Fibroblast of skin of left quadriceps (primary cell): ENCODE measurements at places on chromosomes 13 and 19.

DNA sequence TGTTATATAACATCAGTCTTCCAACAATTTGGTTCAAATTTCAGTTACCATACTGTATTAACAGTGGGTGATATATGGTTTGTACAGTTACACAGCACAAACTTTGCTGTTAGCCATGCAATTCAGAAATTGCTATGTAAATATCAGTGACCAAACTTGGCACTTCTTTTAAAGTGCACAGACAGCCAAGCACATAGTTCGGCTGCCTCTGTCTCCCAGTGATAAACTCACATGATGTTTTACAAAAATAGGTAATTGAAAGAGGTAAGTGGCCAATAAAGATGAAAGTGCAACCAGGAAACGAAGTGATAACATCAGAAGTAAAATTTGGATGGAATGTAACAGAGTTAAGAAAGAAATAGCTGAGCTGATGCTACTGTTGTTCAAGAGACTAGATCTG is 143.9 kb downstream of the PCDH9 start:
- no peak for DNase-seq

- no peak for DNase-seq
Measured at GRCh38 chr19:17159466-17160393, 55.4 kb upstream of the USE1 start.

DNA sequence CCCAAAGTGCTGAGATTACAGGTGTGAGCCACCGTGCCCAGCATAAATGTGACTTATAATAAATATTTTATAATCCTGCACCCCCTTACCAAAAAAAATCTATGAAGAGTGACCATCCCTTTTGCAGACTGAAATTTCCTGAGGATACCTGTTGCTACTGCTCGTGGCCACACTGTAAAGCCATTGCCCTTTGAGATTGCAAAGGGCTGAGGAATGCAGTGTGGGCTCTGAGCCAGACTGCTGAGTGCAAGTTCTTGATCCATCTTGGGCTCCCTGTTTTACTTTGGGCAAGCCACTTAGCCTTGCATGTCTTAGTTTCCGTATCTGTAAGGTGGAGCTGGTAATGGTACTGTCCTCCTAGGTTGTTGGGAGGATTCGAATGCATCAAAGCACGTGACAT is 23.4 kb downstream of the SIPA1L3 start:
- no peak for DNase-seq

- no peak for DNase-seq
Measured at GRCh38 chr19:2600914-2601870, 101.3 kb downstream of the GNG7 start.

- no peak for DNase-seq
Measured at GRCh38 chr19:21698215-21698614, 69.2 kb downstream of the ZNF100 start.

DNA sequence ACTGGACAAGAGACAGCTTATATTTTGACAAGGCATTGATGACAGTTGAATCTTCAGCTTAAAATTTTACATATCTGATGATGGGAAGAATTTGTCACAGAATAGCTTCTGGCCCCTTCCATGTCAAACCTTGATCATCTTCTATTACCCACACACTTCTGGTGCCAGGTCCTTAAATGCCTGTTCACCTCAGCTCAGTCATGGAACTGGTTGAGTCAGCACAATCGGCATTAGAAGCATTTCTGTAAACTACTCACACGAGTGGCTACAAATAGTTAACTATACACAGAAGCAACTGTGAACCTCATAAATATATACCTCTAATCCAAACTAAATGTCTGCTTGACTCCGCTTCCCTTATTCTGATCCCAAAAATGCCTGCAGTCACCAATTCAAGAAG is 161.2 kb downstream of the FOXO1 start:
- no peak for DNase-seq

DNA sequence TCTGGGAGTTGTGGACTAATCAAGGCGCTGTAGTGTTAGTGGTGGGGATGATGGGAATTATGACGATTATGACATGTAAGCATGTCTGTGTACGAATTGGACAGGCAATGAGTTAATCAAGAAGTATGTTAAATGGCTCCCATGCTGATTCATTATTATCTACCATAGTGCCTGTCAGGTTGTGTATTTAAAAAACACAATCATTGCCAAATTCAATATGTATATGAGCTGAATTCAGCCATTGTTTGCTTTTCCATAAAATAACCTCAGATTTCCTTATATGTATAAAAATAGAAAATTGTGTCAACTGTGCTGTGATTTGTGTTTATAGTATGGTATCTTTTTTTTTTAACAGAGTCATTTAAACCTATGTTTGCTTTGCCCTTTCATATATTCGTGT is 37.1 kb downstream of the PCCA start:
- no peak for DNase-seq

- DNase-seq, result no peak
Measured at GRCh38 chr13:46535002-46535401, 18.0 kb upstream of the LRCH1 start.

DNA sequence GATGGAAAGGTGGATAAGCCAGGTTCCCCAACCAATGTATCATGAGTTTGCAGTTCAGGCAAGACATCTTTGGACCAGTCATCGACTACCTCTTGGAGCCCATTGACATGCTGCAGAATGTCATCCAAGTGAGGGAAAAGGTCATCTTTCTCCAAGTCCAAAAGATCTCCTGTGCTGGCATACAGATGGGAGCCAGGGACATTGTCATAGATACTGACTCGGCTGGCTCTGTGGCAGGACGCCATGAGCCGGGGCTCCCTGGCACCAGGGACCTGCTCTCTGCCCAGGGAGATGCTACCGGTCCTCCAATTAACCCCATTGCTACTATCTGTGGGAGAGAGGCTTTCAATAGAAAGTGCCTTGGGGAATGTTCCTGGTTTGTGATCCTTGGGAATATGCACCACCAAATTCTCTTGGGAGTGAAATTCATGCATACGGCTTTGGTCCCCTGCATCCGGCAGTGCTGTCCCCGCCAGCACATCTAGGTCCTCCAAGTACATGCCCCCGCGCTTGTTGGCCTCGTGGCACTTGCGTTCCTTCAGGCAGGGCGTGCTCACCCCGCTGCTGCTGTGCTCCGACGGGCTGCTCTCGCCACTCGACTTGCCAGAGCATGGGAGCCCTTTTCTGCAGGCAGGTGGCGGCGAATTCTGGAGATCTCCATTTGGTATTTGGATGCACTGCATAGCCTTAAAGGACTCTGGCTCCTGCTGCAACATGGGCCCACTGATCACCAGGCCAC is 113.0 kb downstream of the KL start:
- no peak for DNase-seq

- DNase-seq, result no peak
Measured at GRCh38 chr19:16308081-16308480, 16.5 kb upstream of the KLF2 start.

DNA sequence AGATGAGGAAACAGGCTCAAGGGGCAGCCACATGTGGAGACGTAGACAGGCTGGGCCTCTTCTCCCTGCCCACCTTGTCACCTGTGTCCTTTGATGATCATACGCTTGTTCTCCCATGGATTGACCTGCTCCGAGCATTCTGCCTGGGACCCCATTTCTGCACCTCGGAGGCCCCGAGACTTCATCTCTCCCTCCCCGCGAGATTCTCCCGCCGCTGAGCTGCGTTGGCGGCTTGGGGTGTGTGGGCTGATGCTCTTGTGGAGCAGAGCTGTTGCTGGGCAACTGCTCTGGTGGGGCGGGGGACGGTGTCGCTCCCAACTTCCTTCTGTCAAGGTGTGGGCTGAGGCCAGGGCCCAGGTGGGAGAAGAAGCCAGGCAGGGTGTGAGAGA is 22.1 kb downstream of the MAST3 start:
- no peak for DNase-seq

DNA sequence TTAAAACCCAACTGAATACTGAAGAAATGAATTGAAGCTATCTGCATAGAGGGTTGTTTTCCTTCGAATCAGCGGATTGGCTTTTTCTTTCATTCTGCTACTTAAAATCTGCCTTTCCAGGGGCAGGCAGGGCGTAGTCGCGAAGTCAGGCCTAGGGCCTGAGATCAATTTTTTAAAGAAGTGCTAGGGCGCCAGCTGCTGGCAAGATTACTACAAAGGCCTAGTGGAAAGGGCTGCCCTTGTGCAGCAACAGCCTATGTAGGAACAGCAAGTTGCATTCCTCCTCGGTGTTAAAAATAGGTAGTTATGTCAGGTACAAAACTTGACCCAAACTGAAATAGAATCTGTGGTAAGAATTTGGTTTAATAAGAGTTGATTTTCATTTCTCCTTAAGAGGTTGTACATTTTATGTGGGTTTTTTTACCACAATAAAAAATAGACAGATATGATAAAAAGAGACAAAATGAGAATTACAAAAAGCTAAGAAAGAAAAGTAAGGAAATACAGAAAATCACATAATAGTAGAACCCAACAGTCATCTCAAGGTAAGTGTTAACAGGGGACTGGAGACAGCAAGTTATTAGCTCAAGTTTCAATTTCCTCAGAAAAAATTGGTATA is 9.5 kb upstream of the URAD start:
- DNase-seq, result no peak

DNA sequence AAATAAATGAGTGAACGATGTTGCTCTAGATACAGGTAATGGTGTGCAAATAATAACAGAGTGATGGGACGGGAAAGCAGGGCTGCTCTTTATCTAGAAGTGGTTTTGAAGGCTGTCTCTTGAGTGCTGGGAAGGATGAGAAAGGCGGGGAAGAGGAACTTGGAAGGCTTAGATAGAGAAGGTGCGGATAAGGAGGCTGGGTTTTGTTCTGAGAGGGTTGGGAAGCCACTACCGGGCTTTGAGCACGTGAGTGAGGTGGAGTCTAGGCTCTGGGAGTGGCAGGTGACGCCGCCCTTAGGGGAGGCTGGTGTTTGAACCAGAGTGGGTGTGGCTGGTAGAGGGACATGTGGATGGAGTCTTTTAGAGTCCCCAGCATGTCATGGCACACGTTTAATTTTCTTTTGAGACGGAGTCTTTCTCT is 811 bp downstream of the ARMC6 start:
- no peak for DNase-seq

GRCh38 chr19:19152668-19153384 is 14.5 kb upstream of the TMEM161A start:
- DNase-seq, result no peak

- DNase-seq, result no peak
Measured at GRCh38 chr13:78841358-78841963, 182.5 kb upstream of the OBI1 start.

GRCh38 chr19:46925548-46925950 is 64.8 kb downstream of the ARHGAP35 start:
- no peak for DNase-seq

- DNase-seq, result no peak
Measured at GRCh38 chr13:96397807-96398206, 307.9 kb downstream of the HS6ST3 start.

- DNase-seq, result no peak
Measured at GRCh38 chr19:19460761-19461265, 54.5 kb downstream of the TSSK6 start.

DNA sequence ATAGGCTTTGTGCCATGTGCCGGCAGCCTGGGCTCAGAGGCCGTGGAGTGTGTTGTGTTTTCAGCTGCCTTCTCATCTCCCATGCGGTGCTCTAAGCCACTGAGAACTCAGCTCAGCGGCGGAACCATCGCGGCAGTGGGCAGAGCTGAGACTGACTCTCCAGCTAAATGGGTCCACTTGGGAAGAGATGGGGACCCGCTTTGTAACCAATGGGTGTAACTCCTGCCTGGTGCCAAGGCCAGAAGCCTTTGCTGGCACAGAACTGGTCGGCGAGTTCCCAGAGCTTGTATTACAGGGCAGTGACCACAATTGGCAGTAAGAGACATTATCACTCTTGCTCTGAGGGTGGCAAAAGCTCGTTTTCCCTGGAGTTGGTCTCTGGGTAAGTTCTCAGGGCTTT is 183.0 kb downstream of the STK24 start:
- DNase-seq, result no peak

DNA sequence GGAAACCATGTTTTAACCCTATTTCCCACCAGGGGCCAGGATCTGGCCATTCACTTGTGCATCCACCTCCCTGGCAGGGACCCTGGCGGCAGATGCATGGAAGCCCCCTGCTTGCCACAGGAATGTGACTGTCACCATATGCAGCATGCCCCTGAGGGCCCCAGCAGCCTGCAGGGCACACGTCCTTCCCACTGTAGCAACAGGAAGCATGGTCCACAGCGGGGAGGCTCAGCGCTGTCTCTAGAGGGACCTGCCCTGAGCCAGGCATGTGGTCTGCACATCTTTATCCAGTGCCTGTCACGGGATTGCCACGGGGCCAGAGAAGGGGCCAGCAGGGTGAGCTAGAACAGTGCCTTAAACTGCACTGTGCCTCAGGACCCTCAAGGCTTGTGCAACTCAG is 34.9 kb upstream of the MCF2L start:
- DNase-seq, result no peak

GRCh38 chr13:59197397-59197796 is 966.3 kb downstream of the DIAPH3 start:
- DNase-seq, result no peak

DNA sequence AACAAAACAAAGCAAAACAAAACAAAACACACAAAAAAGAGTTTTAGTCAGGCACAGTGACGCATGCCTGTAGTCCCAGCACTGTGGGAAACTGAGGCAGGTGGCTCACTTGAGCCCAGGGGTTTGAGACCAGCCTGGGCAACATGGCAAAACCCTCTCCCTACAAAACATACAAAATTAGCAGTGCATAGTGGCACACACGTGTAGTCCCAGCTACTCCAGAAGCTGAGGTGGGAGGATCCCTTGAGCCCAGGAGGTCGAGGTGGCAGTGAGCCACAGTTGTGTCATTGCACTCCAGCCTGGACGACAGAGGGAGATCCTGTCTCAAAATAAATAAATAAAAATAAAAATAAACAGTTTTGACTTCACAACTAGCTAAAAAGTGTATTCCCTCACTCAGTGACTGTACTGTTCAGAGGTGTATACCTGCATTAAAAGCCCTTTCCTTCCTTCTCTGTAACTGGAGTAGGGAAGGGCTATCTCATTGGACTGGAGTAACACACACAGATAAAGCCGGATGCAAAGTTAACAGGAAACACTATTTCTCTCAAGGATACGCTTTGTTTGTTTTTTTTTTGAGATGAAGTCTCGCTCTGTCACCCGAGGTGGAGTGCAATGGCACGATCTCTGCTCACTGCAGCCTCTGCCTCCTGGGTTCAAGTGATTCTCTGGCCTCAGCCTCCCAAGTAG is 3.7 kb upstream of the BAX start:
- no peak for DNase-seq

DNA sequence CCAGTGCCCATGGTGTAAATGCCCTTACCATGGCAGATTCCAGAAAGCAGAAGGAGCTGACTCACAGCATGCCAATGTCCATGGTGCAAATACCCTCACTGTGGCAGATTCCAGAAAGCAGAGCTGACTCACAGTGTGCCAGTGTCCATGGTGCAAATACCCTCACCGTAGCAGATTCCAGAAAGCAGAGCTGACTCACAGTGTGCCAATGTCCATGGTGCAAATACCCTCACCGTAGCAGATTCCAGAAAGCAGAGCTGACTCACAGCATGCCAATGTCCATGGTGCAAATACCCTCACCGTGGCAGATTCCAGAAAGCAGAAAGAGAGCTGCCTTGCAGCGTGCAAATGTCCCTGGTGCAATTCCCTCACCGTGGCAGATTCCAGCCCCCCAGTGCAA is 163.8 kb upstream of the SOX1 start:
- no peak for DNase-seq
